Omental fat pad (tissue), 4 donors: ENCODE measurements at places on chromosomes 5 and 9. TPM values are rescaled to one million over a fixed set of nuclear protein-coding genes. Genes with fewer than 3 reads are reported as not detected.

The LOX gene
- 29.3 TPM for total RNA-seq

The ZFAND5 gene
- total RNA-seq = 314 TPM

The SLC4A9 gene
- not detected for total RNA-seq

The FBP1 gene
- total RNA-seq = 10.9 TPM

The OMD gene
- total RNA-seq = 38.5 TPM

The DAPK1 gene
- 101 TPM for total RNA-seq

The SPINK7 gene
- not detected for total RNA-seq

The NR6A1 gene
- total RNA-seq = 0.96 TPM

The TNC gene
- total RNA-seq = 5.1 TPM

The HEXB gene
- 128 TPM for total RNA-seq

The PROB1 gene
- total RNA-seq = 0.94 TPM

The SHC3 gene
- total RNA-seq = 3.5 TPM

The IFNA16 gene
- total RNA-seq = not detected

The STPG3 gene
- 0.56 TPM for total RNA-seq

The PCDHA8 gene
- 0.13 TPM for total RNA-seq

The OR1J2 gene
- not detected for total RNA-seq

The TMEM38B gene
- 20.1 TPM for total RNA-seq

The IZUMO3 gene
- not detected for total RNA-seq

The ZNF608 gene
- 23.6 TPM for total RNA-seq

The CTSV gene
- not detected for total RNA-seq

The TYRP1 gene
- total RNA-seq = not detected

The ST8SIA4 gene
- total RNA-seq = 23.5 TPM

The FBP2 gene
- not detected for total RNA-seq

GRCh38 chr9:126463426-126463825, 136.8 kb downstream of the MVB12B start:
- no peak for DNase-seq

GRCh38 chr5:95960667-95961616, 709 bp downstream of the ELL2 start:
- DNase-seq = no peak

- no peak for DNase-seq
Observed at GRCh38 chr9:7006417-7006816, 248.6 kb downstream of the KDM4C start.

- no peak for DNase-seq
Observed at GRCh38 chr9:17907779-17908508, 329.1 kb downstream of the SH3GL2 start.

GRCh38 chr9:33921967-33922895, 105.3 kb downstream of the UBE2R2 start:
- no peak for DNase-seq

- DNase-seq = no peak
Observed at GRCh38 chr9:36902861-36903524, 131.1 kb downstream of the PAX5 start.

GRCh38 chr5:112742424-112742823, 4.7 kb downstream of the APC start:
- no peak for DNase-seq

DNA sequence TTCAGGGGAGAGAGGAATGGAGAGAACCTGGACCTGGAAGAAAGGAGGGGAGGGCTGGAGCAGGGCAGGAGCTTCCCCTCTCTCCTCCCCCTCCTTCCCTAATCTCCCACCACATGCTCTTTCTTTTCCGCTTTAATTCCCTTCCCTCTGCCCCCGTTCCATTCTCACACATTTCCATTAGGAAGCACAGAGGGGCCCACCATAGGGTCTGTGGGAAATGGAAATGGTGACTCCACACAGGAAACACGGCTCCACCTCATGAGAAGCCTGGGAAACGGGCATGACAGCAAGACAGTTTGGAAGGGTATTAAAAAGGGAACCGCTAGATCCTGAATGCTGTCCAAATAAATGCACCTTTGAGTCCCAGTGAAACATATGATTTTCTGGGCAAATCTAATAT, 64.9 kb upstream of the ENTREP1 start:
- no peak for DNase-seq

DNA sequence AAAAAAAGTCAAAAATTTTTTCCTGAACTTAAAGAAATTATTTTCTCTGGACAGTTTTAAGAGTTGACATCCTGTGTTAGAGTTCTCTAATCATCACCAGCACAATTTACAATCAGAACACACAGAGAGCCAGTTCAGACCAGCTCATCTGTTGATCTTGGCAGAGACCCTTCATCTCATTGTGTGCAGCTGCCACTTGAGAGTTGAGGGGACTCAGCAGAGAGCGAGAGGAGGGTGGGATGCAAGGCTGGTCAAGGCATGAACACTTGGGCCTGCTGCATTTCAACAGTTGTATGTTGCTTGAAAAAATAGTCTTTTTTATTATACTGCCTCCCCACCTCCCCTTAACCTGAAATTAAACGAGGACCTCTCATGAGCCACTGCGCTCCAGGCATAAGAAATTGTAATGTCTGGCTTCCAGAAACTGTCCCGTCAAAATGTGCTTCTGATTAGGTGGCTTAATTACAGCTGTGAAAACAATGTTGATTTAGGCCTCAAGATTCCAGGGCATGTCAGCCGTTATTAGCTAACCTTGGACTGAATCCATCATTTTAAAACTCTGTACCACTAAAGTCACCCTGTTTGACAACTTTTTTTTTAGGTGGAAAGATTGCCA, 383.6 kb downstream of the CCDC171 start:
- no peak for DNase-seq

- DNase-seq = no peak
Observed at GRCh38 chr5:135442431-135443160, 4.6 kb downstream of the DCANP1 start.

GRCh38 chr5:40828690-40829661, 6.0 kb downstream of the RPL37 start:
- no peak for DNase-seq

GRCh38 chr9:91992461-91993041, 42.5 kb upstream of the ROR2 start:
- DNase-seq = no peak

- no peak for DNase-seq
Observed at GRCh38 chr9:120386390-120387131, 193.4 kb downstream of the CDK5RAP2 start.

- no peak for DNase-seq
Observed at GRCh38 chr9:6479959-6480358, 67.0 kb downstream of the UHRF2 start.

- no peak for DNase-seq
Observed at GRCh38 chr9:101246691-101247090, 138.1 kb downstream of the BAAT start.

DNA sequence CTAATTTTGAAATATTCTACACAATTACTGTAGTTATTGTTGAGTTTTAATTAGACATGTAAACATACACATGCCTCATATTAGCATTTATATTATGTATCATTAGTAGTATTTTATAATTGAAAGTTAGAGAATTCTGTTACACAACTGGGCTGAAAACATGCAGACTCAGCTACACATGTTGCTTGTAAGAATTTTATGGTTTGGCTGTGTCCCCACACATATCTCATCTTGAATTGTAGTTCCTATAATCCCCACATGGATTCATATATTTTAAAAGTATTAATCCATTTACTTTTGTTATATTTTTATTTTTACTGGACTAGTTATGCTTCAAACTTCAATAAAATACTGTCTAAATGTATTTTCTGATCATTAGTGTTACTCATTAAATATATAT, 2075.3 kb upstream of the C9orf72 start:
- DNase-seq = no peak

GRCh38 chr9:5336688-5337087, 3.0 kb downstream of the RLN1 start:
- DNase-seq = no peak

GRCh38 chr9:137828527-137829259, 48.9 kb upstream of the CACNA1B start:
- DNase-seq = no peak

DNA sequence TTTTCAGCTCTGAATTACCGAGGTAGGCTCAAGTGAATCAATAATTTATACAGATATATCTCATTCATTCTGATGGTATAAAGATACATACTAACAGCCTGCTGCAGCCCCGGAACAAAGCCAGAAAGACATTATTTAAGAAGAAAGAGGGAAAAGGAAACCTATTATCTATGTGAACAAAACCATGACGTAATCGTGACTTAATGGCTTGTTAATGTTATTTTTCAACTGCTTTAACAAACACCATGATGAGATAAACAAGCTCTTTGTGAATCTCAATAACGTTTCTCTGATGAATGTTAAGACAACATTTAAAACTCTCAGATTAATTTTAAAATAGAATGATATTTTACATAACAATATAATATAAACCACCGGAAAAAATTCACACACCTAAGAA, 237.1 kb downstream of the SLF1 start:
- DNase-seq = no peak

- DNase-seq = no peak
Observed at GRCh38 chr9:98993570-98993945, 49.9 kb downstream of the COL15A1 start.

GRCh38 chr5:60843936-60844905, at the start of gene ELOVL7:
Gene ELOVL7 (minus strand): TSS chr5:60844269. CDS start chr5:60787397, 56,872 bp downstream.
- no peak for DNase-seq

GRCh38 chr5:155004138-155004744, 9.3 kb upstream of the KIF4B start:
- DNase-seq = no peak

GRCh38 chr5:128085413-128085812, 1.8 kb downstream of the SLC12A2 start:
- no peak for DNase-seq

DNA sequence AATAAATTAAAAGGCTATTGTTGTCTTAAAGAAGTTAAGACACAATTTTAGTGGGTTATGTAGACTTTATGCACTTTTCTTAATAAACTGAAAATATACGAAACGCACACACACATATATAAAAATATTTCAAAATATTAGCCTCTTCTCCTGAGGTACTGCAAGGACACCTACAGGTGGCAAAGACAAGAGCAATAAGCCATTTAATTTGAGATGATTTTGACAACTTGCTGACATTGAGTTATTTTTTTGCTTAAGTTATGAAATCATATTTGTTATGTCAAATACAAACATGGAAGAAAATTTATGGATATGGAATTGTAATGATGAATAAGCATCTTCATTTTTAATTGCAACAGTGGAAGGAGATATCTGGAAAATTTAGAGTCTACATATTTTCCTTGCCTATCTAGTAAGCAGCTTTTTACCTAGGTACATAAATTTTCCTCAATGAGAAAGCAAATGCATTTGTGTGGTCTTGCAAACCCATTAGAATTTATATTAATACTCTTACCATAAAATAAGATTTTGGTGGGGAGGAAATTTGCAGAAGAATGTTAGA, 301.6 kb downstream of the ISL1 start:
- no peak for DNase-seq
